ENCODE measurements at places on chromosomes 12 and 14.

DNA sequence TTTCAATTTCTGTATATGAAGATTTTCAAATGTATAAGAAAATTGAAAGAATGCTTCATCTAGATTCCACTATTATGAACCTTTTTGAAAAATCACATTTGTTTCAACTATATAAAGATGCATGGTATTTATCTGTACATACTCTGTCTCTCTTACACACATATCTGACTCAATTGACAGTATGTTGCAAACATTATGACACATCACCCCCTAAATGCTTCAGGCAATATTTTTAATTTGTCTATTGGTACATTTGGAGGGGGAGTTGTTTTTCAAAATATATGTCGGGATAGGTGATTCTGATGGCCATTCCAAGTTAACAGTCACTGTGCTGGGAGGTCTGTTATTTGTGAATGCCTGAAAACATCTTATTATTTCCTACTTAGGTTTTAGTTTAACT is 14.4 kb downstream of the PCNX1 start:
- H3K4me1 ChIP-seq = peaks cover 2% of the 10 kb centered on the region
- no peak for DNase-seq
- no peak overlapping the region for H3K27ac ChIP-seq
- no peaks in the 10 kb centered on the region for H3K36me3 ChIP-seq
- no peaks in the 10 kb centered on the region for H3K27me3 ChIP-seq

DNA sequence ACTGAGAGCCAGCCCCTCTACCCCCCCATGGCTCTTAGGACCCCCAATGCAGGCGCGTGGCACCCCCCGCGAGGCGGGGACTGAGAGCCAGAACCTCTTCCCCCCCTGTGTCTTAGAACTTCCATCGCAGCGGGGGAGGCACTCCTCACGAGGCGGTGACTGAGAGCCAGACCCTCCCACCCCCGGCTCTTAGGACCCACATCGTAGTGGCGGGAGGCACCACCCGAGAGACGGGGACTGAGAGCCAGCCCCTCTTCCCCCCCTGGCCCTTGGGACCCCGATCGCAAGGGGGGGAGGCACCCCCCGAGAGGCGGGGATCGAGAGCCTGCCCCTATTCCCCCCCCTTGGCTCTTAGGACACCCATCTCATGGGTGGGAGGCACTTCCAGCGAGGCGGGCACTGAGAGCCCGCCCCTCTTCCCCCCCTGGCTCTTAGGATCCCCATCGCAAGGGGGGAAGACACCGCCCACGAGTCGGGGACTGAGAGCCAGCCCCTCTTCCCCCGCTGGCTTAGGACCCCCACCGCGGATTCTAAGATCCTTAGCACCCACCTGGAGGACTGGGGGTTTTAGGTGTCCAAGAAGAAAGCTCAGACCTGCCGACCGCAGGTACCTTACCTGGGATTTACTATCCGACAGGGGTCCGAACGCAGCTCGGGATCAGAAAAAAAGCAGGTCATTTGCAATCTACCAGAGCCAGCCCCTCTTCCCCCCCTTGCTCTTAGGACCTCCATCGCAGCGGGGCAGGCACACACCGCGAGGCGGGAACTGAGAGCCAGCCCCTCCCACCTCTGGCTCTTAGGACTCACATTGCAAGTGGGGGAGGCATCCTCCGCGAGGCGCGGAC is 44.9 kb downstream of the DDX11 start:
- no peaks in the 10 kb centered on the region for H3K4me1 ChIP-seq
- peak; percentile 88 for DNase-seq
- H3K27me3 ChIP-seq = peaks cover 16% of the 10 kb centered on the region
- no peaks in the 10 kb centered on the region for H3K36me3 ChIP-seq
- H3K4me3 ChIP-seq = no peak overlapping the region

DNA sequence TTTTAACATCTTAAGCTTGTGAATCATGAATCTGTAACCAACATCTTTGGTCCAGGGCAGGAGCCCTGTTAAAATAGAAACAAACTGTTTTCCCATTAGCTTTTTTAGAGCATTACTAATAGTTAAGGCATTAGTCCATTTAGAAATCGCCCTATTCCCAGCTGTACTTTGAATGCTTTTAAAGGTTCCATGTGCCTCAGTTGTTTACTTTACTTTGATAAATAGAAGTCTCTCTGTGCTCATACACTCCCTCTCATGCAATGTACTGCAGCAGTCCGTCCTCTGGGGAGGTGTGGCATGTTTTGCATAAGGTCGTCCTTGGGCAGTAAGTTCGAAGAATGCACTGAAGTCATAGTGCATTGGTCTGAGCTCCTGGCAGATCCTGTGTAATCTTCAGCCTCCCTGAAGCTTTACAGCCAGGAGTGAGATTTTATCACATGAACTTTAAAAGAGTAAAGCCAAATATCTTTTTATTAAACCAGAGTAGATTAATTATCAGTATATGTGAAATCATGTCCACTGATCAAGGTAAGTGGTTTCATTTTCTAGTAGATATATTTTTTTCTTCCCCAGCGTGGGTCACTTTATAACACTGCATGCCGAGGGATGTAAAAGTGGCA is 134.7 kb downstream of the FGD4 start:
- H3K4me1 ChIP-seq = no peaks in the 10 kb centered on the region
- peak; percentile 76 for DNase-seq
- no peaks in the 10 kb centered on the region for H3K36me3 ChIP-seq
- H3K4me3 ChIP-seq = no peak overlapping the region
- no peak overlapping the region for H3K27ac ChIP-seq
- no peaks in the 10 kb centered on the region for H3K27me3 ChIP-seq

DNA sequence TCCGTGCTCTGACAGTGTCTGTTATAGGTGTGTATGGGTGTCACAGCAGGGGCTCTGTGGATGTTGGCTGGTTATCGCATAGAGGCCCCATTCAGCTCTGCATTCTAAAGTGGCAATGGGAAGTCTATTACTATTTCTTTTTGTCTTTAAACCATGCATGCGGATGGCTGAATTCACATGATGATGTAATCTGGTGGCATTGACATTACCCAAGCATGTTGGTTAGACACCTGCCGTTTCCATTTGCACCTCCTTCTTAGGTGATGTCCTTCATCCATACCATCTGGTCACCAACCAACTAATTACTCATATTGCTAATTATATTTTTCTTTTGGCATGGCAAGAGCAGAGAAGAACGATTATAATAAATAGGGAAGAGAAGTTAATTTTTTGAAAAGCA is 270.8 kb upstream of the RGS6 start:
- H3K4me3 ChIP-seq = no peak overlapping the region
- no peaks in the 10 kb centered on the region for H3K27me3 ChIP-seq
- no peak overlapping the region for H3K27ac ChIP-seq

GRCh38 chr12:56028511-56029165 is 7.8 kb downstream of the IKZF4 start:
- no peaks in the 10 kb centered on the region for H3K27me3 ChIP-seq
- no peaks in the 10 kb centered on the region for H3K4me1 ChIP-seq
- no peak overlapping the region for H3K27ac ChIP-seq
- no peak for DNase-seq
- H3K36me3 ChIP-seq = peaks cover 2% of the 10 kb centered on the region
- H3K4me3 ChIP-seq = no peak overlapping the region

DNA sequence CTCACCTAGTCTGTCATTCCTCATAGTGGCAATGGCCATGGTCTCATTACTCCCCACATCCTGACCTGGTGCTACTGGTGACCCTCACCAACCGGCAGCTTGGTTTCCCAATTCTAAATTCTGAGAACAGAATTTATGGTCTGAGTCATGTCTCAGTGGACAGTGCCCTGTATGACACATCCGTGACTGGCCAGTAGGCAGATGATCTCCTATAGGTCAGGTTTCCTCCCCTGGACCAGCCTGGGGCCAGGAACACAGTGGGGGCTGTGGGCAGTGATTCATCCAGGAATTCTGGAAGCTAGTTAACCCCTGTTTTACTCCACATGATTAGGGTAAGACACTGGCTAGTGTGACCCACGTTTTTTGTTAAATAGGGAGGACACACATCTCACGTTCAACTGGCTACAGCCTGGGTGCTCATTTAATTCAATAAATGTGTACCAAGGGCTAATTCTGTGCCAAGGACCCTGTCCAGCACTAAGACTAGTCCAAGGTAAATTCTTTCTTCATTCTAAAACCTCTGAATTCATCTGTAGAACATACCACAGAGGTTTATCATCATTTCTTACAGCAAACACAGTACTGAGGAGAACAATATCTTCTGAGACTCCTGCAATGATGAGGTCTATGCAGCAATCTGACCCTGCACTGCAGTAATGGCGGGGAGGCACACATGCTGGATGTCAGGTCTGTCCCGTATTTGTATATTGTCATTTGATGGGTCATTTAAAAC is 249.6 kb upstream of the TBX3 start:
- H3K36me3 ChIP-seq = no peaks in the 10 kb centered on the region
- H3K27me3 ChIP-seq = no peaks in the 10 kb centered on the region
- no peak overlapping the region for H3K27ac ChIP-seq
- no peak overlapping the region for H3K4me3 ChIP-seq
- peaks cover 6% of the 10 kb centered on the region for H3K4me1 ChIP-seq
- DNase-seq = peak; percentile 57

- H3K4me1 ChIP-seq = peaks cover 3% of the 10 kb centered on the region
- DNase-seq = peak; percentile 32
- H3K36me3 ChIP-seq = no peaks in the 10 kb centered on the region
- H3K27ac ChIP-seq = no peak overlapping the region
- no peak overlapping the region for H3K4me3 ChIP-seq
These were observed 17.9 kb upstream of the RAB3IP start for GRCh38 chr12:69720750-69721149.

GRCh38 chr14:66507181-66507721 is 696 bp upstream of the GPHN start:
- H3K36me3 ChIP-seq = no peaks in the 10 kb centered on the region
- H3K27ac ChIP-seq = peak overlapping the region; percentile 87
- no peak for DNase-seq
- H3K27me3 ChIP-seq = no peaks in the 10 kb centered on the region

GRCh38 chr12:93205361-93205760 is 172.4 kb upstream of the NUDT4 start:
- H3K4me3 ChIP-seq = no peak overlapping the region
- no peak overlapping the region for H3K27ac ChIP-seq
- H3K4me1 ChIP-seq = no peaks in the 10 kb centered on the region
- H3K27me3 ChIP-seq = no peaks in the 10 kb centered on the region
- DNase-seq = no peak
- no peaks in the 10 kb centered on the region for H3K36me3 ChIP-seq

GRCh38 chr12:116958402-116959197 is 47.9 kb downstream of the FBXW8 start:
- no peak overlapping the region for H3K4me3 ChIP-seq
- H3K36me3 ChIP-seq = no peaks in the 10 kb centered on the region
- no peak overlapping the region for H3K27ac ChIP-seq
- H3K27me3 ChIP-seq = no peaks in the 10 kb centered on the region

DNA sequence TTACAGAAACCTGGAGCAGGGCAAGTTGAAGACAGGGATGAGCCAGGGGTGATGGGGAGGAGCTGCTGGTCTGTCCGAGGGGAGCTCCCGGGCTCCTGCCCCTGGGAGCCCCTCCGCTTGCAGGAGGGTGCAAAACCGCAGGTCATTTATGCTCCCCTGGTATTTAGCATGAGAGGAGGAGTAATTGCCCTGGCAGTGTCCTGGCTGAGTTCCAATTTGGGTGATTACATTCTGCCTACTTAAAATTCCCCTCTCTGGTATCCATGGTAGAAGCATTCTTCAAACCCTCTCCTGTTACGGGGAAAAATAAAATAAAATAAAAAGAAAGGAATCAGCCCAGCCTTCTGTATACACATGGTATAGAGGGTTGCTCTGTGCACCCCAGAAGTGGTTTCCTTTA is 61.7 kb upstream of the VRK1 start:
- no peak overlapping the region for H3K4me3 ChIP-seq
- H3K27me3 ChIP-seq = no peaks in the 10 kb centered on the region
- DNase-seq = no peak
- no peak overlapping the region for H3K27ac ChIP-seq
- H3K4me1 ChIP-seq = no peaks in the 10 kb centered on the region

DNA sequence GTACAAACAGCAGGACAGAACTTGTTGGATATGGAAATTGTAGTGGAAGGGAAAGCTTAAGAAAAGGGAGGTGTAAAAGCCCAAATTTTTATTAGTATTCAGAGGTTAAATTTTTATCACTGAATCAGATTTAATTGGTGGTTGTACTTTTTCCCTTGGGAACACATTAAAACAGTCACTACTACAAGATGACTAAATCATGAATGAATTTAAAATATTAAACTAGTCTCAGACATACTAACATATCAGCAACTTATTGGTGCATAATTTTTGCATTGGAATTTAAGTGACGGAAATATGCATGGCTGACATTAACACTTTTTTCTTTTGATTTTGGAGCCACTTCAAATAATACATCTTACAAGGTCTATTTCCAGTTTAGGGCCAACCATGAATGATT is 27.6 kb downstream of the SAMD4A start:
- no peak overlapping the region for H3K4me3 ChIP-seq
- no peak for DNase-seq
- H3K27me3 ChIP-seq = no peaks in the 10 kb centered on the region
- H3K4me1 ChIP-seq = no peaks in the 10 kb centered on the region

- H3K4me3 ChIP-seq = no peak overlapping the region
- no peaks in the 10 kb centered on the region for H3K27me3 ChIP-seq
- no peak for DNase-seq
- H3K4me1 ChIP-seq = no peaks in the 10 kb centered on the region
These were observed 43.6 kb upstream of the NID2 start for GRCh38 chr14:52112336-52113018.

DNA sequence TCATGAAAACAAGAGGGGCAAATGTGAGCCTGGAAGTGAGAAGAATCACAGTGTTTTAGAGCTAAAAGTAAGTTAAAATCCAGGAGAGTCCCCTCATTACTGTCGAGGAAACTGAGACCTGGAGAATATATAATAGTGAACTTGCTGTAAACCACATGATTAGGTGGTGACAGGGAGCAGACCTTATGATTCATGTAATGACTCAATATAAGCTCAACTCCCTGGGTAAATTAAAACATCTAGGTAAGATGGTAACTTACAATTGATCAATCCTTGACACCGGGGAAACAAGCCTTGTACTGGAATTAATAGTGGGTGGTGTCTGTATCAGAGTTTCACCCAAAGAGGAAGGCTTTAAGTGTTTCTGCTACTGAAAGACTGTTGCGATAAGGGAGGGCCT is 269.3 kb downstream of the SNAPC1 start:
- no peak overlapping the region for H3K27ac ChIP-seq
- H3K4me3 ChIP-seq = no peak overlapping the region
- H3K4me1 ChIP-seq = no peaks in the 10 kb centered on the region

GRCh38 chr14:48023881-48024280 is 348.5 kb upstream of the MDGA2 start:
- DNase-seq = peak; percentile 2
- no peak overlapping the region for H3K4me3 ChIP-seq
- H3K4me1 ChIP-seq = no peaks in the 10 kb centered on the region

DNA sequence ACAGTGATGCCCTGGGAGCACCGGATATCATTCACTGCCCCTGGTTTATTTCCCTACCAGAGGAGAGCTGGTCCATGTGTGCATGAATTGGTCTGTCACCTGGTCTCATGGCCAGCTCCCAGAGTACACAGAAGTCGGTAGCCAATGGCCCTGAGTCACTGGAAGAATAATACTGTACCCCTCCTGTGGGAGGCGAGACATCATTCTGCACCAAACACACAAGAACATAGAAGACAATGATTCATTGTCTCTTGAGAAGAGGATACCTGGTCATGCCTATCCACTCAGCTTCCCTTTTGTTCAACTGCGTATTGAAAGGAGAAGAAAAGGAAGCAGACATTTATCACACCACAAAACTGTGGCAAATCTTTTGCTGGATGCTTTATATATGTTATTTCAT is 216.2 kb downstream of the DPF3 start:
- no peaks in the 10 kb centered on the region for H3K4me1 ChIP-seq
- no peak overlapping the region for H3K4me3 ChIP-seq
- no peaks in the 10 kb centered on the region for H3K27me3 ChIP-seq
- no peak for DNase-seq

Measured in mesendoderm (in vitro differentiated cells).